Mesothelial cell of epicardium (in vitro differentiated cells): ENCODE measurements at places on chromosomes 6 and 20. TPM values are rescaled to one million over a fixed set of nuclear protein-coding genes. Genes with fewer than 3 reads are reported as not detected.
A peak's percentile ranks its signal among the peaks of the same experiment; 100 is the strongest.

GRCh38 chr20:58703765-58704371 is 11.3 kb downstream of the NPEPL1 start:
- H3K4me3 ChIP-seq: no peak overlapping the region
- H3K4me1 ChIP-seq: no peaks in the 10 kb centered on the region
- H3K27me3 ChIP-seq: no peaks in the 10 kb centered on the region

- no peak for DNase-seq
- peak overlapping the region; percentile 98 for H3K27ac ChIP-seq
- H3K4me1 ChIP-seq: peaks cover 46% of the 10 kb centered on the region
- no peak overlapping the region for H3K4me3 ChIP-seq
- no peaks in the 10 kb centered on the region for H3K36me3 ChIP-seq
- no peaks in the 10 kb centered on the region for H3K27me3 ChIP-seq
Observed at GRCh38 chr6:106751501-106752252, 122.3 kb downstream of the QRSL1 start.

DNA sequence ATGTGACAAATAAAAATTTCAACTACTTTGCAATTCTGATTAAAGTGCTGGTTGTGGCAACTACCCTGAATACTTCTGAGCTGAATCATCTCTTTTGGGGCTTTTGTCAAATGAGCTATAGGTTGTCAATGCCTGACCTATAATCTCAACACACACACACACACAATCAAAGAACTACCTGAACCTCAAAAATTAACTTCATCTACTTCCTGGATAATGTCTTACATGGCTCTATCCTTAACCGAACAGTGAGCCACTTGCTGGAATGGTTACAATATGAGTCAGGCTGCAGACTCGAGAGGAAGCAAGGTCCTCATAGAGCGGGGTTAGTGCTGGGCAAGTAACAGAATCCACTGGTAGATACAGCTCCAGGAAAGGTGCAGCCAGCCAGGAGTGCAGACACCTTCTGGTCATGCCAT is 70.6 kb upstream of the DST start:
- no peak for DNase-seq
- peaks cover 22% of the 10 kb centered on the region for H3K4me1 ChIP-seq
- H3K27ac ChIP-seq: peak overlapping the region; percentile 10
- H3K27me3 ChIP-seq: no peaks in the 10 kb centered on the region
- H3K36me3 ChIP-seq: peaks cover 3% of the 10 kb centered on the region
- no peak overlapping the region for H3K4me3 ChIP-seq

DNA sequence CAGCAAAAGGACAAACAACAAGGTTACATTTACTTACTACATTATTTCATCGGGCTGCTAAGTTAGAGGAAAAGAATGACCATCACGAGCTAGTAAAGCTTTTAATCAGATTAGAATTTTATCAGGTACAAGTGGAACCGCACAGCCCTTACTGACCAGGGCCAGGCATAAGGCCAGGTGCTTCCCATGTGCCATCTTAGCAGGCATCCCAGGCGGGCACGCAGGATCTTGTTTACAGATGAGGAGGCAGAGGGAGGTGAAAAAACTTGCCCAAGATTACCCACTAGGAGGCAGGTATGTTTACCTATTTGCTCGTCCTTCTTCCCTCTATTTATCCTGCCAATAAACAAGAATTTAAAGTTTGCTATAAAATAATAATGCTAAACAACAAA is 10.7 kb downstream of the EZR start:
- peaks cover 81% of the 10 kb centered on the region for H3K4me1 ChIP-seq
- H3K36me3 ChIP-seq: peaks cover 21% of the 10 kb centered on the region
- no peak overlapping the region for H3K4me3 ChIP-seq
- H3K27me3 ChIP-seq: no peaks in the 10 kb centered on the region
- no peak for DNase-seq

- no peaks in the 10 kb centered on the region for H3K27me3 ChIP-seq
- H3K4me1 ChIP-seq: no peaks in the 10 kb centered on the region
- H3K27ac ChIP-seq: no peak overlapping the region
- no peak overlapping the region for H3K4me3 ChIP-seq
Observed at GRCh38 chr6:44869321-44869897, 458.7 kb upstream of the RUNX2 start.

DNA sequence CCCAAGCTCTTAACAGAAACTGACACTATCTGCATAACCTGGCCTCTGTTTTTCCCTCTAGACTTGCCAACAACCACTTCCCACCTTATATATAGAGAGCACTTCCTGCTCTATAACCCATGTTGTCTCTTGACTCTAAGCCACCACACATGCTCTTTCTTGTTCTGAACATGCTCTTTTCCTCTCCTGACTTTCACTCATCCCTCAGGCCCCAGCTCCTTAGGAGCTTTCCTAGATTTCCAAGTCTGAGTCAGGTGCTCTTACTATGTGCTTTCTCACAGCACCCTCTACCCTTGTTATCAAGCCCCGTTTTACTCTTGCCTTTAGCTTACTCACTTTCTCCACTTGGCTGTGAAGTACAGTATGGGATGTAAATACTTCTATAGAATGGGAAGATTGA is 143.9 kb upstream of the EYA4 start:
- H3K27me3 ChIP-seq: no peaks in the 10 kb centered on the region
- H3K36me3 ChIP-seq: no peaks in the 10 kb centered on the region
- H3K4me3 ChIP-seq: no peak overlapping the region
- H3K4me1 ChIP-seq: peaks cover 10% of the 10 kb centered on the region
- no peak overlapping the region for H3K27ac ChIP-seq

- DNase-seq: no peak
- H3K27ac ChIP-seq: no peak overlapping the region
- no peaks in the 10 kb centered on the region for H3K36me3 ChIP-seq
- no peak overlapping the region for H3K4me3 ChIP-seq
Observed at GRCh38 chr20:59232618-59233017, 67.8 kb upstream of the EDN3 start.

DNA sequence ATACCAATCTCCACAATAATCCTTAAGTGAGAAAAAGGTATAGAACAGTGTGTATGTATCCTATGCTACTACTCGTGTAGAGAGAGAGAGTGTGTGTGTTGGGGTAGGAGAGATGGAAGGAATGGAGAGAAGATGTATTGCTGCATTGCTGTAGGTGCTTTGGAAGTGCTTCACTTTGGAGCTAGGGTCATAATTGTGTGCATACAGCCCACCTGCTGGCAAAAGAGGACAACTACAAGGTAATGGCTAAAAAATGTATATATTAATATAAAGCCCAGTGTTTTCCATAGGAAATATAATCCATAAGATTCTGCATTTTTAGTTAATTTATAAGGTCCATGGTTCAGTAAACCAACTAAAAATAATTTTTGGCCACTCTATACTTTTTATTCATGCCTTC is 36.1 kb downstream of the SERAC1 start:
- H3K36me3 ChIP-seq: peaks cover 15% of the 10 kb centered on the region
- no peak for DNase-seq
- H3K4me1 ChIP-seq: no peaks in the 10 kb centered on the region
- no peak overlapping the region for H3K27ac ChIP-seq

GRCh38 chr20:57951549-57951948 is 241.7 kb upstream of the PMEPA1 start:
- H3K27me3 ChIP-seq: peaks cover 23% of the 10 kb centered on the region
- H3K4me1 ChIP-seq: no peaks in the 10 kb centered on the region
- no peak for DNase-seq
- H3K4me3 ChIP-seq: no peak overlapping the region

GRCh38 chr20:8306937-8307336 is 174.9 kb downstream of the PLCB1 start:
- H3K27ac ChIP-seq: no peak overlapping the region
- DNase-seq: no peak
- H3K4me1 ChIP-seq: peaks cover 23% of the 10 kb centered on the region
- no peaks in the 10 kb centered on the region for H3K27me3 ChIP-seq
- H3K4me3 ChIP-seq: no peak overlapping the region

DNA sequence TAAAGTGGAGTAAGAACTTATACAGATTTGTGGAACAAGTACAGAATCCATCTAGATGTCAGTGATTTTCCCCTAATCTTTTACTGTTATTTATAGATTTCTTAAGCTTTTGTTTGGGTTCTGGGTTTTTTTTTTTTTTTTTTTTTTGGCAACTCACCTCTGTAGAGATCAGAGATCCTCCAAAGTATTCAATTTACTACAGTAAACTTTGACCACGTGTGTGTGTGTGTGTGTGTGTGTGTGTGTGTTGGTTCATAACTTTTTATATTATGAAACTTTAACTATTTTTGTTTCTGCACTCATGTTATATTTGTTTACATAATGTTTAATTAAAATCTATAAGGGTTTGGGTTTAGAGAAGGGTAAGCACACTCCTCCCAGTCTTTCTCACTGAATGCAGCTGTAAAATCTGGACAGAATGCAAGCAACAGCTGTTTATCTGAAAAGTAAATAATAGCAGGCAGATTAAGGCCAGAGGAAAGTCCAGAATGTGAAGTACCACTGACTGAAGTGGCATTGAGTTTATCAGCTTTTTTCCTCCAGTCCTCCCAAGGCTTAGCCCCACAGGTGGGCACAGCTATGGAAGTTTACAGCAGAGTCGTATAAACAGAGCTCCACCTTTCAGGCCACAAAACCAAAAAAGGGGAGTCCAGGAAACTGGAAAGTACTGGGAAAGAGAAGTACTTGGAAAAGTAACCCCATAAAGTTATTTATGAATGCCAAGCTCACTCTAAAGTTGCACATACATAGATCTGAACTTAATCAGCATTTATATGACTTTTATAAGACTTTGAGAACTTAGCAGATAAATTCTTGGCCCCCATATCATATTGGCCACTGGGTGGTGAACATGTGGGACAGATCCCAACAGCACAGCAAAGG is 43.0 kb upstream of the CD2AP start:
- DNase-seq: no peak
- no peak overlapping the region for H3K4me3 ChIP-seq
- peaks cover 6% of the 10 kb centered on the region for H3K4me1 ChIP-seq
- H3K36me3 ChIP-seq: no peaks in the 10 kb centered on the region

- no peak overlapping the region for H3K27ac ChIP-seq
- no peaks in the 10 kb centered on the region for H3K4me1 ChIP-seq
- no peak for DNase-seq
- H3K36me3 ChIP-seq: no peaks in the 10 kb centered on the region
- no peak overlapping the region for H3K4me3 ChIP-seq
Observed at GRCh38 chr6:65064844-65065243, 642.2 kb downstream of the EYS start.

DNA sequence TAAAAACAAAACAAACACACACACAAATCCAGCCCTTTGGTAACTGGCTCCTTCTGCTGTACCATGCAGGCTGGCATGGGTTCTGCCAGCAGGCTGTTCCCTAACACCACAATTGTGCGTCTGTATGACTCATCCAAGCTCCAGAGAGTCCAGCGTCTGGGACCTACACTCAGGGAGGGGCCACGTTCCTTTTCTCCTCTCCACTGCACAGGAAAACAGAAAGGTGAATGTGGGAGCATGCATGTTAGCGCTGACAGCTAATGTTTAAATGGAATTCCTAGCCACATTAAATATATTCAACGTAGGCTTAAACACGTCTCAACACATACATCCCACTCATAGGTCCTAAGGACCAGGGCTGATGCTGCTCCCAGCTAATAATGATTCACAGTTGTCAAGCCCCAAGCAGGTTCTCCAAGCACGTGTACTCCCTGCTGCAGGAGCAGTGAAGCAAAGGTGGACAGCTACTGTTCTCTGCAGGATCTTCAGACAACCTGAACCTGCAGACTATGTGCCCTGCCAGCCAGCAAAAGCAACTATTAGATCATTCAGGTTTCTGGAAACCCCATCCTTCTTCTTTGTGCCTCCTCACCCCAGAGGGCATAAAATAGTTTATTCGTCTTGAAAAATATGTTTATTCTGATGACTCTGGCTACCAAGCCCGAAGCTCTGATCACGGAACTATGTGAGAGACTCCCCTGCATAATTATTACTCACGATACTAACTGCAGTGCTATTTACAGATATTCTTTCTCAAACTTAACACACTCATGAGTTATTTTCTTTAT is 20.9 kb downstream of the MAP1LC3A start:
- H3K4me1 ChIP-seq: peaks cover 28% of the 10 kb centered on the region
- no peak overlapping the region for H3K4me3 ChIP-seq
- peaks cover 8% of the 10 kb centered on the region for H3K36me3 ChIP-seq
- no peak for DNase-seq
- H3K27me3 ChIP-seq: no peaks in the 10 kb centered on the region

Gene KCNQ5
- 4.8 to 5.4 TPM (median 5.2 TPM) in 3 replicates for total RNA-seq

Gene BPIFA1
- total RNA-seq: not detected in 3 replicates

Gene UBD
- total RNA-seq: 0.47 to 0.50 TPM (median 0.49 TPM) in 3 replicates

Gene GHRH
- total RNA-seq: not detected in 3 replicates
